ENCODE measurements at places on chromosomes 4 and X.

DNA sequence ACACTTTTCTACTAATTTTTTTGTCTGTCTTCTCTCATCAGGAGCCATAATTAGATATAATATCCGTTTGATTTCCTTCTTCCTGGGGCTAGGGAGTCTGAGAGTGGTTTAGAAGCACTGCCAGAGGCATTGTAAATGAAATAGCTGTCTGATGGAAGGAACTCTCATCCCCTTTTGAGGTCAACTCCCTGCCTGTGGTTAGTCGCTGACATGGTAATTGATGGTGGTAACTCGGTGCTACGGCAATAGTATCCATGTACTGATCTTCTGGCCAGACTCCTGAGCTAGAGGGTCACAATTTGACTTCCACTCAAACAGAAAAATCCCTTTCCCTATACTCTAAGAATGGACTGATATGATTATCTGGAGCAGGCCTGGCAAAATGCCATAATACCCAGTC lies 108.1 kb upstream of the TRPC5 start:
- no peak for DNase-seq

DNA sequence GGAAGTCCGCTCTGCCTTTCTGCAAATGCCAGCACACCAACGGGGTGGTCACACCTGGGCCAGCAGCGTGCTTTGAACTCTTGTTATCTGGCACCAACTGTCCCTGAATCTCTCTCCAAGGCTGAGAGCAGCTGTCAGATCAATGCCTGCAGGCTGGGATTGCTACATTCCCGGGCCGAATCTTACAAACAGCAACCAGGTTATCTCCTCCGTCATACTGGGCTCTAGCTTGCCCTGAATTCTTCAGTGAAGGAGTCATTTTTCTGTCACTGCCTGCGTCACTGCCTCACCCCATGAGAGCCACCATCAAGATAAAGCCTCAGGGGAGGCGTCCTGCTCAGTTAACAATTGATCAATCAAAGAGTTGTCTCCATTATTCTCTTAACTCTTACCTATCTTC lies 329.4 kb upstream of the PPARGC1A start:
- DNase-seq, result no peak

DNA sequence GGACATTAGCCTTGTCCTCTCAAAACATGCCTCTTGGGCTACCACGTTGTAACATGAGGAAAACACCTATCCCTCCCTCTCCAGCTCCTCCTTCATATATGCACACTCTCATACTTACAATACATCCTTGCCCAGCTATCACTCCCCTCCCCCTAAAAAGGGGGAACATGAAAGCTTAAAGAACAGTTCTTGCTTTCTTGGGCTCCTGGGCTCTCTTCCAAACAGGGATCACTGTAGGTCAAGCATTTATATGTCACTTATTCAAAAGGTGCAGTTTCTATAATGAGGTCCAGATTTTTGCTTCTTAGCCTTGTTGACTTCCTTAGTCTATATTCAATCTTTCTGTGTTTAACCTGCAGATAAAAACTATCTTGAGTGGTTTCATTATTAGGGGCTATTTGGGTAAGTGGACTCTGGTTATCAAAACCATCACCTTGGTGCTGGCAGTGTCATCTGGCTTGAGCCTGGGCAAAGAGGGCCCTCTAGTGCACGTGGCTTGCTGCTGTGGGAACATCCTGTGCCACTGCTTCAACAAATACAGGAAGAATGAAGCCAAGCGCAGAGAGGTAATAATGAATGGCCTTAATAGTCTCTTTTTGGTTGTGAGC lies 119.4 kb downstream of the AKAP4 start:
- no peak for DNase-seq

- DNase-seq, result no peak
Measured at GRCh38 chr4:82852751-82853285, 38.1 kb downstream of the SEC31A start.

DNA sequence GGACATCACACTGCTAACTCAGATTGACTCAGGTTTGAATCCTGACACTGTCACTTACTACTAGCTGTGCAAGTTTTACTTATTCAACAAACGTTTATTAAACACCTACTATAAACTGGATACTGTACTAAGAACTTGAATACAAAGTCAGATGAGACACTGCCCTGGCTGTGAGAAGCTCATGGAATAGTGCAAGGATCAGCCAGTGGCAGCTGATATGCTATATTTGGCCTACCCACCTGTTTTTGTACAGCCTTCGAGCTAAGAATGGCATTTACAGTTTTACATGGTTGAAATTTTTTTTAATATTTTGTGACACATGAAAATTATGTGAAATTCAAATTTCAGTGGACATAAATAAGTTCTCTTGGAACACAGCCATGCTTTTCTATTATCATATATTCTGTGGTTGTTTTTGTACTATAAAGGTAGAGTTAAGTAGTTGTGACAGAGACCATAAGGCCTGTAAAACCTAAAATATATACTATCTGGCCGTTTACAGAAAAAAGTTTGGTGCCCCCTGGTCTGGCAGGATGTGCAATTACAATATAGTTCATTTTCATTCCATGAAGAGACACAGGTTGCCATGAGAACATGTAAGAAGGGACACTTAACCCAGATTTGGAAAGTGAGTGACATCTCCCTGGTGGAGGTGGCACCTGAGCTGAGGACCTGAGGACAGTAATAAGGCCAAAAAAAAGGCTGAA lies 3.4 kb upstream of the SEC24D start:
- no peak for DNase-seq

DNA sequence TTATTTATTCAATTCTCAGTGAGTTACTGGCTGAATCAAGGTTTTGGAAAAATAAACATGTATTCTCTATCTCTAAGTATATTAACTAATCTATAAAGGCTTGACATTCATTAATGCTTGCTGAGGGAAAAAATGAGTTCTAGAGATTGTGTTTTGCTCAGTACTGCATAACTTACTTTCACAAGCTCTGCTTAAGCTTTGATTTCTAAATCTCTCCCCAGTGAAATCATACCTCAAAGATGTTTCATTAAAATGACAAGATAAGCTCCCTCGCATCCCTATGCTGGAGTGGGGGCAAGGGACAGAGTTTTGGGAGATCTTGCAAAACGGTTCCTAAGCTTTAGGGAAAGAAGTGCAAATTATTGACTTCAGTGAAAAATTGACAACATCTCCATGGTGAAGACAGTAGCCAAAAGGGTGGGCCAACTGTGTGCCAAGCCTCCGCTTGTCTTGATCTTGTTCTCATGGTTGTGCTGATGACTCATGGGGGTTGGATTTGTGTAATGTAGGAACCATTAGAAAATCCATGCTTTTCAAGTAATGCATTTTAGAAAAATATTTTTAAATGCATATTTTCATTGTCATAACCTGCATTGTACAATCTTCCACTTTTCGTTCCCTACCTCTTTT lies 521.4 kb downstream of the RPA4 start:
- no peak for DNase-seq

- DNase-seq, result no peak
Measured at GRCh38 chrX:7091923-7092322, 55.6 kb upstream of the STS start.

- peak; percentile 37 for DNase-seq
Measured at GRCh38 chrX:16023790-16024734, 99.3 kb upstream of the GRPR start.

GRCh38 chr4:172105918-172106317 lies 292.7 kb downstream of the GALNTL6 start:
- DNase-seq, result no peak

DNA sequence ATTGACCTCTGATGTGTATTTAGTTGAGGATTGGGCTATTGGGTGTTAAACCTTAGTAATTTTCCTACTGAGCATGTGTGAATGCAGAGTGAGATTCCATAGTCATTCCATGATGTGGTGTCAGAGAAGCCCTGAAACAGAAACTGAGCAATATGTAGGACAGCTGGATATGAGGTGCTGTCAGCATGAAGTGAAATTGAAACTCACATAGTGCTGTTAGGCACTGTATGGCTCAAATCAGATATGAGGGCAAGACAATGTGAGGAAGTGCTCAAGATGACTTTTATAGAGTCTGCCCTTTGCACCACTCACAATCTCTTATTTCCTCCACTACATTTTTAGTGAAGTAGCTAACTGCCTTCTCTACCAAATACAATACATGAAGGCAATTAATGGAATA lies 188.3 kb downstream of the SH3BGRL start:
- DNase-seq, result no peak

All from fibroblast of skin of left quadriceps (primary cell).